Posterior vena cava (tissue), 2 donors: ENCODE measurements at places on chromosomes 3 and 15.
A peak's percentile ranks its signal among the peaks of the same experiment; 100 is the strongest.

DNA sequence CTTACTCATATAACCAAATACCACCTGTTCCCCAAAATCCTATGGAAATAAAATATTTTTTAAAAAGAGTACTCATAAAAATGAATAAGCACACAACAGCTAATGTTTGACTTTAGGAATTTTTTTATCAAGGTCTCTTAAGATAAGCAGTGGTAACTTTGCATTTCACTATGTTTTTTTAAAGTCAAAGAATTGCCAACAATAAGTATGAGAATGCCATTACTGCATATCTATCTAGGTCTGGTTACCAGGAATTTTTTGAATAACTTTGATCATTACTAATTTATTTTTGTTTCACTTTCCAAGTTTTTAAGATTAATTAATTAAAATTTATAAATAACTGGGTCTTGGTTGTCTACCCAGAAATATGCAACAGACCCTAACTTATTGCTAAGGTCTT lies 41.5 kb downstream of the PLSCR4 start:
- DNase-seq, result no peak

GRCh38 chr3:10352146-10352911 lies 31.4 kb upstream of the SEC13 start:
- DNase-seq, result peak; percentile 58

GRCh38 chr3:66585520-66586095 lies 84.8 kb upstream of the LRIG1 start:
- no peak for DNase-seq

- no peak for DNase-seq
Observed at GRCh38 chr3:193630005-193630404, 37.0 kb downstream of the OPA1 start.

GRCh38 chr15:64580696-64581407 lies 120.5 kb downstream of the ZNF609 start:
- DNase-seq, result no peak

DNA sequence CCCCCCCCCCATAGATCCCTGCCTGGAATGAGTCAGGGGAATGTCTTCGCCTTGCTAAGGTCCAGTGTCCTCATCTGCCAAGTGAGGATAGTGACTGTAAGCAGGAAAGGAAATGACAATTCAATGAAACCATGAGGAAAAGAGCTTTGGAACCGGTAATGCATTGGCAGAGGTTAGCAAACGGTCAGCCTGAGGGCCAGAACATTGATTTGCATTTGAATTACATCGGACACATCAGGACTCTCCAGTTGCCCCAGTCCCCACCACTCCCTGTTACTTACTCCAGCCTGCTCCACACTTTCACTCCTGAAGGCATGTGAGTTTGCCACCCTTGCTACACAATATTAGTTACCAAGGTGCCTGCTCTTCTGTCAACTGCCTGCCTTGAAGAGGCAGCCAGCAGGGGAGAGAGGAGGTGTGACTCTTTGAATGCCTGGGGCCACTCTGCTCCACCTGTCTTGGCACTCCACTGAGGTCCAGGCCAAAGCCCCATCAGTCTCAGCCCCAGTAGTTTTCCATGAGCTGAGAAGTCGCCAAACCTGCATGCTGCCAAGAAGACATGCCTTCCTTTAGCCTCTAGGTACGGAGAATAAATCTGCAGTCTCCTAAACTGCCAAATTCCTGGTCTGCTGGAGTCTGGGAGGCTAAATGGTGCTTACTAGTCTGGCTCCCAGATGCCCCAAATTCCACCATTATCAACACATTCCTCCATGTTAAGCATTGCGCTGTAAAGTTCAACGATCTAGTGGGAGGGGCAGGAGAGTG lies 191.7 kb upstream of the TLE3 start:
- DNase-seq, result no peak

GRCh38 chr3:155753038-155753639 lies 8.3 kb upstream of the PLCH1 start:
- no peak for DNase-seq

- no peak for DNase-seq
Observed at GRCh38 chr3:31690771-31691170, 158.0 kb downstream of the STT3B start.

DNA sequence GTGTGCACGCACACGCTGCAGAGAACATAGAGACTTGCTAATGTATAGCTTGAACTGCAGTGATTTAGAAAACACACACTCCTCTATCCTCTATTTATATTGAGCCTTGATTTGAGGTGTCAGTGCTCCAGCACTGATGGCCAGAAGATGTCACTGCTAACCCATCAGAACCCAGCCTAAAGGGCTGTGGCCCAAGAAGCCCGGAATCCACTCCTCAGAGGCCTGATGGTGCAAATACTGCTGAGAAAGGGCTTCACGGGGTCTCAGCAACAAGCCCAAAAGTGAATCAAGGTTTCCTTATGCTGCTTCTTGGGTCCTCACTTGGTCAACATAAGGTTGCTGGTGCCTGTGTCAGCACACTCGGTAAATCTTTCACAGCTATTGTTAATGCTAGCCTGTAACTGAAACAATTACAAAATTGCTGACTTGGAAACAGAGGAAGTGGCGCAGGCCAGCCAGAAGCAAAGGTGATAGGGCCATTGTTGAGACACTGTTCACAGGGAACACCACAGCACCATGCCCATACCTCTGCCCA lies 60.3 kb downstream of the HEG1 start:
- no peak for DNase-seq

GRCh38 chr15:34726406-34727100 lies 28.2 kb downstream of the GJD2 start:
- no peak for DNase-seq

DNA sequence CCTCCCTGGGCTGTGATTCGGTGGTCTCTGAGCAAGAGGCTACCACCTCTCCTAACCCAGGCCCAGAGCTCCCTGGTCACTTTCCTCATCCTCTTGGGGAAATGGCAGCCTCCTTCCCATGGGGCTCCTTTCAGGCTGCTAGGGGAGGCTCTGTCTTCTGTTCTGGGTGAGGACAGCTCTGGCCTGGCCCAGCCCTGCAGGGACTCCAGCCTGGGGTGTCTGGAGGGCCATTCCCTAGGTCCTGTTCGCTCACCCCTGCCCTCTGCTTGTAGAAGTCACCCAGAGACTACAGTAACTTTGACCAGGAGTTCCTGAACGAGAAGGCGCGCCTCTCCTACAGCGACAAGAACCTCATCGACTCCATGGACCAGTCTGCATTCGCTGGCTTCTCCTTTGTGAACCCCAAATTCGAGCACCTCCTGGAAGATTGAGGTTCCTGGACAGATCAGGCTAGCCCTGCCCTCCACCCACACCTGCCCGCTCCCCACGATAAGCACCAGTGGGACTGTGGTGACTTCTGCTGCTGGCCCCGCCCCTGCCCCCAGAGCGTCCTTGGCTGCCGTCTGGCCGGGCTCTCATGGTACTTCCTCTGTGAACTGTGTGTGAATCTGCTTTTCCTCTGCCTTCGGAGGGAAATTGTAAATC lies 30.9 kb downstream of the PRKCD start:
- peak; percentile 69 for DNase-seq

DNA sequence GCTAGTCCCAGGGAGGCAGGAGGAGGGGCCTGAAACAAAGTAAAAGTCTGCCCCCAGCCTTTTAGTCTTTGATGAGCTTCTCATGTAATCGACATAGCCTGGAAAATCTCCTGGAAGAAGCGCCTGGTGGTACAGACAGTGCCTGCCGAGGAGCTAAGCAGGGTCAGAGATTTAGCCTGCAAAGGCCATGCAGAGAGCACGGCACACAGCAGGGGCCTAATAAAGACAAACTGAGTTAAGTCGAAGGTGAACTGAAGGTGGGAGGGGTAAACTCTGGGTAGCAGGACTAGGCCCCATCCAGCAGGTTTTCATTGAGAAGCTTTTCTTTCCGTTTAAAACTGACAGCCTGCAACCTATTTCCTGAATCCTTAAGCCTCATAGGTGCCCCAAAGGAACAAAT lies 115.5 kb upstream of the ABHD17C start:
- no peak for DNase-seq

DNA sequence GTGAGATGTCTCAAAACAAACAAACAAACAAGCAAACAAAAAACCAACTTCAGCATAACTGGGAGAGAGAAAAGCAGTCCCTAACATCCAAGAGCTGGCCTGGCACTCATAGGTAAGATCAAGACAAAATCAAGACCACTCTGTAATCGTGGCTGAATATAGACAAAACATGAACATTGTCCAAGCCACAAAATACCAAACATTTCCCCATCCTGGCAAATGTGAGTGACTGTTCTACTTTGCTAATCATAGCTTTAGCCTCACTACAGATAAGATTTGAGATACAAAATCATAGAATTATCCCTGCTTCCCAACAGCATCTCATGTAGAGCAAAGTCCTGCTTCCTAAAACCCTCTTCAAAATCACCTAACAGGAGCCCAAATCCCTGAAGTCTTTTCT lies 116.7 kb upstream of the PRTG start:
- no peak for DNase-seq

DNA sequence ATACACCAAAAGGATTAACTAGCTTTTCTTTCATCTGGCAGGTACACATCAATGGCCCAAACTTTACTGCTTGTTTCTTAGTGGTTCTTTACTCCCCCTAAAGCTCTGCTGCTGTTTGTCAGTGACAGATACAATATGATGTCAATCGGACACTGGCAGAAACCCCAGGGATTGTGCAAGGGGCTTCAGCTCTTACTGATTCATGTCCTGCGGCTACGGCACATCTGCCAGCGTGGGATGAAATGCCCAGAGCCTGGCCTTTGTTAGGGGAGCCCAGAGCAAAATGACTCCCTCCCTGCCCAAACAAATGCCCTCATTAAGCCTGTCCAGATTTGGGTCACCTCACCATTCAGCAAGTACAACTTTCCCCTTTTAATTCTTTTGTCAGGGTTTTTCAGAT lies 28.3 kb downstream of the SRP14 start:
- DNase-seq, result no peak

DNA sequence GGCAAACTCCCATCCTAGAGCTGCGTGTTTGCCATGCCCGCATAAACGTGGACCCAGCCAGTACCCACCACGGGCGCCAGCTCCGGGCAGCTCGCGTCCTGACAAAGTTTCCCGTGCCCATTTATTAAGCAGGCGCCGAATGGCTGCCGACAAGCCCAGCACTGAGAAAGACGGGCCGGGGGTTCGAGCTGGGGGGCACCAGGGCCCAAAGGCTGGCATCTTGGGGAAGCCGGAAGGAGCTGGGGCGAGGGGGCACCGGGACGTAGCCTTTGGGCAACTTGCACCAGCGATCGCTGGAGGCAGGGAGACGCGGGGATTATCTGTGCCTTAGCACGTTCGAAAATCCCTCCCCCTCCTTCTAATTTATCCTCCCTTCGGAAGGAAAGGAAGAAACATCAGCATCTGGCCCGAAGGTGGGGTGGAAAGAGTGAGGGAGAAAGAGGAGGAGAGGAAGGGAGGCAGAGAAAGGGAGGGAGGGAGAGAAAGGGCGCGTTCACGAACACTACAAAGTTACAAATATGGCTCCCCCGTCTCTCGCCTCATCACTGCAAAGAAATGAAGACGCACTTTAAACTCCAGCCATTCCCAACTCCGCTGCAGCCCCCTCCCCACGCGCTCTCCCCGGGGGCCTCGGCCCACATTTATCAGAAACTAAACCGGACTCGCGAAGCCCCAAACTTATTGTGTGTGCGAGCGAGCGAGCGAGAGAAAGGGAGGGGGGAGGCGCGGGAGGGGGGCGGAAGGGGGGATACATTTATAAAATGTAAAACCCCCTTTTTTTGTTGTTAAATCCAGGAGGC lies 1.0 kb downstream of the ANP32A start:
- DNase-seq, result peak; percentile 83

GRCh38 chr3:177589041-177589650 lies 391.9 kb upstream of the TBL1XR1 start:
- no peak for DNase-seq

DNA sequence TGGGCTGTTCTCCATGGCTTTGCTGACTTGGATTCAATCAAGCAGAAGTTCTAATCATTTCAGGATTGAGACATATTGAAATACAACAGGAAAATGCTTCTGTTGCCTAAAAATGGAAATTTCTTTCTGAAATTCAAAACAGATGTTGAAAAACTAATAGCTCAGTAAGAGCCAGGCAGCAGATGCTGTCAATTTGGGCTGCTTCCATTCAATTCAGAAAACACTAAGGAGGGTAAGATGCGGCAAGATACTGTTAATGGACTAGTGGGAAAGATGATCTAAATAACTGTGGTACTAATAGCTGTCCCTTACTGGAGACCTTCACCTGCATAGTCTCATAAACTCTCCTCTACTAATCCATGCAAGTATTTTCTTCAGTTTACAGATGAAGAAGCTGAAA lies 53.5 kb downstream of the DGKG start:
- no peak for DNase-seq

DNA sequence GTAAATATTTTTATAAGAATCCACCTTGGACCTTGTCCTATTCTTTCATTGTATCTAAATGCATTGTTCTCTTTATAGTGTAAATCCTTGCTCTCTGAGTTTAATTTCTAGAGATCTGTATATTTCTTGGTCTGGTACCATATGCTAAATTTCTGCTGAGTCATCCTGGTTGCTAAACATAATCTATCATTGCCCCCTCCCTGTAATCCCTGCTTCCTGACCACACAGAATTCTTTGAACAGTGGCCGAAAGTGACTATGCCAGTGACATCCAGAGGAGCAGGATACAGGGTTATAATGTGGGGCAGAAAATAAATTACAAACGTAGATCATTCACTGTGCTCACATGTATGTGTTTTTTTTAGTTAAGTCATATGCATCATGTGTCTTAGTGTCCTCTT lies 143.1 kb downstream of the DIPK2A start:
- DNase-seq, result no peak

- no peak for DNase-seq
Observed at GRCh38 chr15:43067717-43068461, 37.9 kb downstream of the UBR1 start.
